ENCODE measurements at places on chromosomes 3 and 15.

DNA sequence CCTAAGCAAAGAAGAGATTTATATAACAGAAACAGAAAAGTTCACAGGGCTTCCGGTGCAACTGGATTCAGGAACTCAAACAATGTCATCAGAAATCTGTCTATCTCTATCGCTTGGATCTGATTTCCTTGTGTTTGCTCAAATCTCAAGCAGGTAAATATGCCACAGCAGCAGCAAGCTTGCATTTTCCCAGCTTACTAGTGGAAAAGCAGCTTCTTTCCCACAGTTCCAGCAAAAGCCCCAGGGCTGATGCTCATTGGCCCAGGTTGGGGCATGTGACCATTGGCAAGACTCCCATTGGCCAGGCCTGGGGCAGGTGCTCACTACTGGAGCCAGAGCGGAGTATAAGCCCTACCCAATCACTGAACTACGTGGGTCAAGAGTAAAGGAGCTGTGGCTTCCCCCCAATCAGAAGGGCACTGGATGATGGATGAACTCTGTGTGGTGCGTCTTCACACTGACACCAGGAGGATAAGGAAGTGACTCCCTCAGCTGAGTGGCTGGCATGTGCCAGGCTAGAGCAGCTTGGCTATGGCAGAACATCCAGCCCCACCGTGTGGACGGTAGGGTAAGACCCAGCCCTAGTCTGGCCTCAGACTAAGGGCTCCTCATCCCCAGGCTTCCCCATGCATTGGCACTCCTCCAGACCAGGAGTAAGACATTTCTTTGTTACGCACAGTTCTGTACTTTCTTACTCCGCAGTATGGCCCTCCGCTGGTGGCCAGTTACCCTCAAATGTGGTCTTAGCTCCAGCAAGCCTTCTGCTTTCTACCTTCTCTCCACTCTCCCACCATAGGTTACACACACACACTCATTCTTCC is 13.1 kb upstream of the VIPR1 start:
- no peak for DNase-seq

GRCh38 chr3:94179059-94179458 is 116.2 kb downstream of the NSUN3 start:
- DNase-seq: no peak

DNA sequence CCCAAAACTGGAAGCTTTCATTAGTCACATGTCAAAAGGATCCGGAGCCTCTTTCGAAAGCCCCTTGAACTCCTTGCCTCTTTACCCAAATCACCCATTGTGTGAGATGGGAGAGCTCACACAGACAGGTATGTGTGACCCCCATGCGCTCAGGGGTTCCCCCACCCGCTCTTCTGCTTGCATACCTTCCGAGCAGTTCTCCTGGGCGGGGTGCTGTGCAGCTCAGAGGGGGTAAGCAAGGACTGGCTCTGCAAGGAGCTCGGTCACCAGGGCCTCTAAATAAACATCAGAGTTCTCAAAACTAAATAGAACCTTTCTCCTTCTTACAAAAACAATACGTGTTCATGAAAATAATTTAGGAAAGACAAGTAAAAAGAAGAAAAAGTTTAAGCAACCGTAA is 55.7 kb downstream of the PXYLP1 start:
- no peak for DNase-seq

GRCh38 chr3:98680723-98681122 is 82.4 kb upstream of the ST3GAL6 start:
- DNase-seq: no peak

- no peak for DNase-seq
Observed at GRCh38 chr3:70501561-70501960, 189.1 kb upstream of the MDFIC2 start.

- no peak for DNase-seq
Observed at GRCh38 chr3:73759297-73759711, 134.6 kb upstream of the PDZRN3 start.

- DNase-seq: no peak
Observed at GRCh38 chr15:52221730-52222129, 30.5 kb upstream of the GNB5 start.

DNA sequence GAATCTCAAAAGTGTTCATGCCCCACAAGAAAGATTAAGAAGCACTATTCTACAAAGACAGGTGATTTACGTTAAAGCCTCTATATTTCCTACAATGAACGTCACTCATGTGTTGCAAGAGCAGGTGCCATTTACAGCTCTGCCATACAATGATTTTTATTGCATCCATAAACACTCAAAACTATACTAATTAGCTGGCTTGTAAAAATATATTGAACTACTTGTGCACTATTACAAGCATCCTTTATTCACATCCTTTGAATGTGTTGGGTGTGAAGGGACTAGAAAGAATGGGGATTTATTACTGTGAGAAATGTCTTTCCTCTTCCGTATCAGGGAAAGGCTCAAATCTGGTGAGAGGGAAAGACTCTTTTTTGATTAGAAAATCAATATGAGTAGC is 50.7 kb upstream of the C3orf49 start:
- no peak for DNase-seq

DNA sequence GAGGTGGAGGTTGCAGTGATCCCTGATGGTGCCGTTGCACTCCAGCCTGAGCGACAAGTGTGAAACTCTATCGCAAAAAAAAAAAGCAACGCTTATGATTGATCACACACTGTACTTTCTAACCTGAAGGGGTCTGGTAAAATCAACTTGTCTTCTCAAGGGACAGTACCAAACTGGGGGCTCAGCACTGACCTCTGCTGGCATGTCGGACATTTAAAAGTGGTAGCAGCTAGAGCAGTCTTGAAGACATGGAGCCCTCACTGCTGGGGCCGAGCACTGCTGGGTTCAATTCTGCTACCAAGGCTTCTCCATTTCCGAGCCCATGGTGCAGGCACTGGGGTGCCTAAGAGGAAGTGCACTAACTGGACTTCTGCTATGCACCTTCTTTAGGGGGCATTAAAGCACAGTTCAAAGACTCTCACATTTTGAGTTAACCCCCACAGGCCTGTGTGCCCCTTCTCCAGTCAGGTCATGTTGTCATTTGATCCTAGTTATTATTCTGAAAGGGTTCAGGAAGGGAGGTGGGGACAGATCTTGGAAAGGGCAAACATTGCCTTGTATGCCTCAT is 26.4 kb upstream of the LAMP3 start:
- no peak for DNase-seq

GRCh38 chr3:4835616-4836043 is 143.6 kb upstream of the BHLHE40 start:
- no peak for DNase-seq

- DNase-seq: no peak
Observed at GRCh38 chr3:33392144-33392543, 48.1 kb downstream of the UBP1 start.

- DNase-seq: no peak
Observed at GRCh38 chr3:150286390-150287147, 121.5 kb upstream of the TSC22D2 start.

DNA sequence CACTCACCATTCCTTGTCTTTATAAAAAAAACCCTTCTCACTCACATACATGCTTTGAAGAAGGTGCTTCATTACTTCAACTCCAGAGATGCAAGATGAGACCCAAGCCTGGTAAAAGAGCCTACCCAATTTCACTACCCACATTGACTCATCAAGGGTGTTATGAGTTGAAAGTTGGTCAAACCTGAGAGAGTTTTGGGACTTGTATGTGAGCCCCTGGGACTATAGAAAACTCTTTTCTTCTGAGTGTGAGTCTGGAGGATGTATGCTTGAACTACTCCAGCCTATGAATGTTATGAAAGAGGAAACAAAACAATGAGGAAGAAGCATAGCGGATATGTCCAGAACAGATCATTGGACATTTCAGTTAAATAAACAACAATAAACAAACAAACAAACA is 106.5 kb upstream of the SATB1 start:
- no peak for DNase-seq

GRCh38 chr15:73870700-73871408 is 2.5 kb upstream of the TBC1D21 start:
- DNase-seq: peak; percentile 18

- DNase-seq: no peak
Observed at GRCh38 chr3:41653571-41654239, 308.2 kb downstream of the ULK4 start.

DNA sequence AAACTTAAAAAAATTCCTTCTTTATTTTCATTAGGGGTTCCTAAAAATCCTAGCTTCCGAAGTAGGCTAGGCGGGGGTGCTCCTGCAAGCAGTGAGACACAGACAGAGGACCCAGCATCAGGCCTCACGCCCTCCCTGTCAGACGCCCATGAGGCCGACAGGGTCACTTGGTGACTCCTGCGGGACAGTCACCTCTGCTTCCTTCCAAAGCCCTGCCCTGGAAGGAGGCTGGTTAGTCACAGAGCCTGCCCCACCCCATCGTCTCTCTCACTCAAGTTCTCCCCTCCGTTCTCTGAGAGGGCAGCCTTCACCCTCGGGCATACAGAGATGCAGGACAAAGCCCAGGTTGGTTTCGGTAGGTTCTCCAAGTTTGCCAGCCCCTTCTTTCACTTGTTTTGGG is 38.6 kb downstream of the EHD4 start:
- DNase-seq: no peak

- DNase-seq: no peak
Observed at GRCh38 chr3:173838644-173839043, 441.1 kb downstream of the NLGN1 start.

DNA sequence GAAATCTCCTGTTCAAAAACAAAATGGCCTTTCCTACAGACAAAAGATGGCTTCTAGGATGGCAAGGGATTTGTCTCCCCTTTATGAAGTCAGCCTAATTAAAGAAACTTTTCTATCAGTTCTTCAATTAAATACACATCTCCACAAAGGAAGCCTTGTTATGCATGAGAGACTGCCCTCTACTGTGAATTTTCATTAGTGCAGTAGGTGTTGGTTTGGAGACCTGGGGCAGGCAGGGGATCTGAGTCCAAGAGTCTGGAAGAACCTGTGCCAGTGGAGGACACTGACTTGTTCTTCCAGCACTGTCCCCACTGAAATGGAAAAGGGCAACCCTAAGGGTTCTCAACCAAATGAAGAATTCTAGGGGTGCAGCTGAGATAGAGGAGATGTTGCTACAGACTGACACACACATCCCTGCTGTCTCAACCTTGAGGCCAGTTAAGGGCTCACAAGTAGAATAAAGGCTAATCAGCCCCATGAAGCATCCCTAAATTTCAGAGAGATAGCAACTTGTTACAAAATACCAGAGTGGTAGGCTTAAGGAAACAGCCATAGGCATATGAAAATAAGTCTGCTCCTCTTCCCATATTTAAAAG is 174.0 kb upstream of the PRICKLE2 start:
- DNase-seq: no peak

DNA sequence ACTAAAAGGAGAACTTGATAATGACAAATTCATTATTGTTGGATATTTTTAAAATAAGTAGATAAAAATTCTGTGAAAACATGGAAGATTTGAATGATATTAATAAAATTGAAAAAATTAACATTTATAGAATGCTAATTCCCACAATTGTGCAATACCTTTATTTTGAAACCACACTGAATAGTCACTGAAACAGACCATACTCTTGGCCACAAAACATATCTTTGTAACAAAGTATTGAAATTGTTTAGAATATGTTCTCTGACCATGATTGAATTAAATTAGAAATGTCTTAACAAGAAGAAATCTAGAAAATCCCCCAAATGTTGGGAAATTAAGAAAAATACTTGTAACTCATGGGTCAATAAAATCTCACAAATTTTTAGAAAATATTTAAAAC is 49.2 kb downstream of the ARHGAP11B start:
- DNase-seq: no peak

- no peak for DNase-seq
Observed at GRCh38 chr15:29857221-29857789, 35.0 kb upstream of the TJP1 start.

DNA sequence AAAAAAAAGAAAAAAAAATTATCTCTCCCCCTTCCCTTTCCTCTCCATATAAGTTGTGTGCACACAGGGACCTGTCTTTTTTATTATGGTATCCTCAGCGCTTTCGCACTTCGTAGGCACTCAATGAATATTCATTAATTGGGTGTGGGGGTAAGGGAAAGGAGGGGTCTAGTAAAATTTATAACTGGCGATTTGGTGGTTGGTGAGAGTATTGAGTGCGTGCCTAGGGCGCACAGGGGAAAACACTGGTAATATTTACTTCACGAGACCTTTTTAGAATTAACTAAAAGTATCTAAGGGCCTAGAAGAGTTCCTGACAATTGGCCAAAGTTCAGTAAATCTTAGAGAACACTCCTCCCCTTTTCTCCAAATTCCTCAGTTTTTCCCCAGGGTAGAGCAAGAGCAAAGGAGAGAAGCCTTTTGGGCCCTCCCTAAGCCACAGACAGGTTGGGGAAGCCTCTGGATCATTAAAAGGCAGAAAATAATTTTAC is 25.7 kb downstream of the TYRO3 start:
- no peak for DNase-seq

DNA sequence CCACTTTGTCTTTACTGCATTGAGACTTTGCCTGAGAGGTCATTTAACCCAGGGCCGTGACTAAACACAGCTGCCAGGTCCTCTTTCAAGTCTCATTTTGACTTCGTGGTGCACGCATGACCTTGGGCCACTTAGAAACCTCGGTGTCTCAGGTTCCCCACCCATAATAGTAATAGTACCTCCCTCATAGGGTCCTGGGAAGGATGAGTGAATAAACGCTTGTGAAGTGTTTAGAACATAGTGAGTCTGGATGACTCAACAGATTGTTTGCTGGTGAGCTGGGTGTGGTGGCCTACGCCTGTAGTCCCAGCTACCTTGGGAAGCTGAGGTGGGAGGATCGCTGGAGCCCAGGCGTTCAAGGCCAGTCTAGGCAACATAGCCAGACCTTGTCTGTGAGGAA is 56.3 kb downstream of the BDH1 start:
- no peak for DNase-seq

DNA sequence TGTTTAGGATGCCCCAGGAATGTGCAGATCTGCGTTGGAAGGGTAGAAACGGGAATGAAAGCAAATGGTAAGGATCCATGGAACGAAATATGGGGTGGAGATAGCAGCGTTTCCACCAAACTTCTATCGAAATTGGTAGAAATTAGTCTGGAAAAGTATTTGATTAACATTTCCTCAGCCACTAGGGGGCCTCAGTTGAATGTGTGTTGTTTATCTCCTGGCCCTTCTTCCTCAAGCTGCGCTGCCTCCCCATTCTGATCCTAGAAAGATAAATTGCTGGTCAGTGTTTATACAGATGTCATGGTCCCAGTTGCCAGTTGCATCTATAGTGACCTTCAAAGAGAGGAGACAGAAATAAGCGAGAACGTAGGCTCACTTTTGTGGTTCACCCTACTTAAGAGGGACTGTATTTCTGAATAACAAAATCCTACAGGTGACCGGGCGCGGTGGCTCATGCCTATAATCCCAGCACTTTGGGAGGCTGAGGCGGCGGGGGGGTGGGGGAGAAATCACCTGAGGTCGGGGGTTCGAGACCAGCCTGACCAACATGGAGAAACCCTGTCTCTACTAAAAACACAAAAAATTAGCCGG is 457.1 kb downstream of the SQOR start:
- DNase-seq: no peak

Measured in left hindlimb (tissue), 1 donor.